ENCODE measurements at places on chromosomes 4 and X.

- no peak for DNase-seq
These were observed 21.1 kb downstream of the HTRA3 start for GRCh38 chr4:8290701-8290970.

DNA sequence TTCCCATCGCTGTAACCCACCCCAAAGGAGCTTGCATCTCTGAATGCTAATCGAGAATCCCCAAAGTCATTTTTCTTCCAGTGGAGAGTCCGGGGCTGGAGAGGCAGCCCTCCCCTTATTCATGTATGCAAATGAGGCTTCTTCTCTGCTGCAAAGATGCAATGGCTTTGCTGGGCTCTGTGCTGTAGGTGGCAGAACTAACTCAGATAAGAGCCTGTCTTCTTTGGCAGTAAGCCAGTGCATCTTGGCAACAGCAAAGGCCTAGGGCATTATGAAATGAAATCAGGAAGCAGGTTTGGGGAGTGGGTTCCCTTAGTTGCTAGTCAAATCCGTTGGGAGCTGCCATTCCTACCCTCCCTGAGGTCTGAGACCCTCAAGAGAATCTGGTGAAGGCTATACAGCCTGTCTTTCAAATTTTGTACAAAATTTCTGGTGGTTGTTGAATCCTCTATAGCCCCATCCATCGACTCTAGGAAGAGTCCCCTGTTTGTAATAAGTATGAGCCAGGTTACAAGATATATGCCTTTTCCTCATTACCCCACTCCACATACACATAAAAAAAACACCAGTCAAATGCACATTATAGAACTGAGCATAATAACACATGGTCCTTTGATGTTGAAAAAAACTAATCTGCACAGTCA is 290.6 kb upstream of the TAPT1 start:
- DNase-seq, result no peak

DNA sequence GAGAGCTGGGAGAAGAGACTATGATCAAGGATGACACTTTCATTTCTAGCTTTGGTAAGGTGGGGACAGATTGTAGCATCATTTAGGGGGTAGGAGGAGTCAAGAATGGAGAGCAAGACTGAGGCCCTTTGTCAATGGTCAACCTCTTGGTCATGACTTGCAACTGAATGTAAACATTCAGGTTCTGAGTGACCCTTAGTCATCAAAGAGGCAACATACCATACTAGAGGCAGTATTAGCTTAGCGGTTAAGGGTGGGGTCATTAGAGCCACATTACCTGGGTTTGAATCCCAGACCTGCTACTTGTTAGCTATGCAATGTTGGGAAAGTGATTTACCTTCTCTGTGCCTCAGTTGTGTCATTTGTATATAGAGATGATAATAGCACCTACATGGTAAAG is 76.5 kb downstream of the MED28 start:
- no peak for DNase-seq

- DNase-seq, result no peak
These were observed 35.4 kb upstream of the CRMP1 start for GRCh38 chr4:5928274-5928673.

DNA sequence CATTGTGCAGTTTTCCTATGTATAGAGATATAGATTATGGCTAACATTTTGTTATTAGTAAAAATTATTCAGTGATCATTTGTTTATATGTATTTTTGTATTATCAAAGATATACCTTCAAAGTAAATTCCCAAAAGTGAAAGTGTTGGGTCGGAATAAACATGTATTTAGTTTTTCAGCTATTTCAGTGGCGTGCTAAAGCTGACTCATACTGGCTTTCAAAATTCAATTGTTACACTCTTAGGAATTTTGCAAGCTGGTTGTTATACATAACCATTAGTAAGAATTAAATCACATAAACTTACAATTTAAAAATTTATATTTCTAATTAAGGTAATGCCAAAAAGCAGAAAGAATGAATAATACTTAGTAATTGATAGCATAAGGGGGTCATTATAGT is 288.4 kb upstream of the NRK start:
- DNase-seq, result no peak

DNA sequence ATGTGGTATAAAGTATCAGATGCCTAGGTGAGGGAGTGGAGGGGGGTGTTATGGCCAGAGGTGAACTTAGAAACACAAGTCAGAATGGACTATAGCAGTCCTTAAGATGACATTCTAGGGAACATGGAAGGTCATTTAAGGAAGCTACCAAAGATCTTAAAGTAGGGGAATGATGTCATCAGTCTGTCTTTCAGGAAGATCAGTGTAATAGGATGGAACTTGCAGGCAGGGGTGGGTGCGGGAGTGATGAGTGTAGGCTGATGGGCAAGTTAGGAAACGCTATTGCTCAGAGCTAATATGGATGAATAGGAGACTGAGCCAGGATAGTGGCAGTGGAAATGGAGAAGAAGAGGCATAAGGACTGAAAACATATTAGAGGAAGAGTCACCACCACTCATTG is 27.5 kb upstream of the CWH43 start:
- no peak for DNase-seq

Data from stimulated activated CD4-positive, alpha-beta T cell treated with anti-CD3 and anti-CD28 coated beads, Interleukin-15, amount 100 ng/mL, for 48 hours (primary cell).